ENCODE measurements at places on chromosomes 4 and X.

DNA sequence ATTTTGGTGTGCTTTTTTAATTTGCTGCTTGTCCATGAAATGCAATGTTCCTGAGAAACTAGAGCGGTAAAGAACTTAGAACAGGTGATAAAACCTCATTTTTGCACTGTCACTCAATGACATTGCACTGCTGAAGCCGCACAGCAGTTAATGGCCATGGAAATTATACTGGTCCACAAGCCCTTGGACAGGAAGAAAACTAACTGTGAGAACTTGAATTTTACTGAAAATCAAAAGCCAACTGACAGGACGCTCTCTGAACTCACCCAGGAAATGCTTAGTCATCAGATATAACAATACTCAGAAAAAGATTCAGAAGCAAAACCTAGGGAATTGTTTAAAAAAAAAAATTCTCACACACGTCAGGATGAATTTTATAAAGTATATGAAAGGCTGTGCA lies 246.4 kb upstream of the SLC7A11 start:
- no peak for DNase-seq

GRCh38 chr4:78953769-78954666 lies 14.8 kb upstream of the PAQR3 start:
- DNase-seq = no peak

DNA sequence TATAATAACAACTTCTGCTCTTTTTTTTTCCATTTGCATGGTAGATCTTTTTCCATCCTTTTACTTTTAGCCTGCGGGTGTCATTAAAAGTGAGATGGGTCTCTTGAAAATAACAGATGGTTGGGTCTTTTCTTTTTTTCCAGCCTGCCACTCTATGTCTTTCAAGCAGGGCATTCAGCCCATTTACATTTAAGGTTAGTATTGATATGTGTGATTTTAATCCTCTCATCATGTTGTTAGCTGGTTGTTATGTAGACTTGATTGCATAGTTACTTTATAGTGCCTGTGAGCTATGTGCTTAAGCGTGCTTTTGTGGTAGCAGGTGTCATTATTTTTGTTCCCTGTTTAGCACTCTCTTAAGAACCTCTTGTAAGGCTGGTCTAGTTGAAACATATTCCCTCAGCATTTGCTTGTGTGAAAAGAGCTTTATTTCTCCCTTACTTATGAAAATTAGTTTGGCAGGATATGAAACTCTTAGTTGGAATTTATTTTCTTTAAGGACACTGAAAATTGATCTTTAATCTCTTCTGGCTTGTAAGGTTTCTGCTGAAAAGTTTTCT lies 326.1 kb downstream of the SH3BGRL start:
- DNase-seq = no peak

- DNase-seq = no peak
Observed at GRCh38 chr4:187304133-187304532, 580.5 kb upstream of the FAT1 start.

DNA sequence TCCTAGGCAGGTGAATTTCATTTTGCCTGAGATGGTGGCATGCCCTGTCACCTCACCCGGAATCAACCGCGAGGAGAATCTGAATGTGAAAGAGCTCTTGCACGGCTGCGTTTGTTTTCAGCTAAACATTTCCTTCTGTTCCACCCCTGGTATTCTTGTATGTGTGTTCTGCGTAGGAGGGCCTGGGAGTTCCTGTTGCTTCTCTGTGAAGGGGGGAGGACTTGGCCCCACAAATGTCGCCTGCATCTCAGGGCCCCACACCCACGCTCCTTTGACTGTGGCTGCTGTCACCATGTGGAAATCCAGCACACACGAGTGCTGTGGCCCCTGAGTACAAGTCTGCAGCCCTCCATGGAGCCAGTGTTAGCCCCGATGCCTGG lies 45.8 kb upstream of the CLCN4 start:
- peak; percentile 58 for DNase-seq

GRCh38 chr4:73257651-73258435 lies 755 bp downstream of the ANKRD17 start:
- DNase-seq = no peak

GRCh38 chr4:26613237-26613636 lies 29.4 kb downstream of the TBC1D19 start:
- no peak for DNase-seq

- DNase-seq = no peak
Observed at GRCh38 chrX:42273387-42273786, 350.0 kb upstream of the CASK start.

GRCh38 chr4:31365006-31365690 lies 645.0 kb downstream of the PCDH7 start:
- DNase-seq = no peak

GRCh38 chrX:17608888-17609287 lies 128.4 kb upstream of the SCML1 start:
- DNase-seq = no peak

GRCh38 chr4:3037957-3038461 lies 36.3 kb downstream of the HTT-AS start:
- DNase-seq = no peak

DNA sequence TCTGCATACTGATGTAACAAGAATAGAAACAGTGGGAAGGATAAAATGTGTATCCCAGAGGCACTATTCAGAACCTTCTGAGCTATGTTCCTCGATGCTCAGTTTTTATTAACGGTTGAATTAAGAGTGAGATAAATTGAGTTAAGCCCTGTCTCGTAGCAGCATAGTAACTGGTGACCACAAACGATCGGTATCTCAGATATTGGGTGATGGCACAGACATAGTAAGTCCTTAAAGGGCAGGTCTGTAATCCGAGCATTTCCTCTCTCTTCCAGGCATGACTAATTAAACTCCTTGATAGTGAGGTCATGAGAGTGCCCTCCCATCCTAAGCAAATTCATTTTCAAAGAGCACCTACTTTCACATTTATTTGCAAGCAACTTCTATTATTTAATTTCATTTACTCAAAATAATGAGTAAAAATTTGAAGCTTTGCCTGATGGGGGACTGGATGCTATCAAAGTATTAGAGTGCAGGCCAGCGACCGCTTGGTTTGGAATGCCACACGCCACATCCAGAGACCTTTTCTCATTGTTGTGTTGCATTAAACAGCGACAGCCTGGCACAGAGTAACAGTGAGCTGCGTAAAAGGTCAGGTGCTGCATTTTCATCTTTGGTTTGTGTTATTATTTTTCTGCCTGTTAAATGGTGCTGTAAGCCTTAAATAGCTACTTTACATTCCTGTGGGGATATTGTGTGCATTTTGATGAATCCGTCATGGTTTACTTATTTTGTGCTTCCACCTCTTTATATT lies 101.9 kb downstream of the PCDH7 start:
- no peak for DNase-seq

GRCh38 chr4:81740487-81740886 lies 268.8 kb upstream of the RASGEF1B start:
- DNase-seq = no peak

DNA sequence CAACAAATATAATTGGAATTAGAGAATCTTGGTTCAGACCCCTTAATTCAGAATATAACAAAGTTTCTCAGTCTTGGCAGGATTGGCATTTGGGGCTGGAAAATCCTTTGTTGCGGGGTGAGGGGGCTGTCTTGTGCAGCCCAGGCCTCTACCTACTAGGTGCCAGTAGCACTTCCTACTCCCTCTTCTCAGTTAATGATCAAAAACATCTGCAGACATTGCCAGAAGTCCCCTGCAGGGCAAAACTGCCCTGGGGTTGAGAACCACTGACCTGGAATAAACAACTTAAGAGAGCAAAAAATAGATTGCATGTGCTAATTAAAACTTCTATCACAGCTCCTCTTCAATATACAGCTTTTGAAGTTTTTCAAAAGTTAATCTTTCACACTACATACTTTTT lies 36.7 kb upstream of the CXorf38 start:
- no peak for DNase-seq

GRCh38 chrX:107747596-107748161 lies 27.9 kb downstream of the TSC22D3 start:
- DNase-seq = no peak

- DNase-seq = no peak
Observed at GRCh38 chrX:152896450-152896849, 1.4 kb upstream of the ZNF185 start.

DNA sequence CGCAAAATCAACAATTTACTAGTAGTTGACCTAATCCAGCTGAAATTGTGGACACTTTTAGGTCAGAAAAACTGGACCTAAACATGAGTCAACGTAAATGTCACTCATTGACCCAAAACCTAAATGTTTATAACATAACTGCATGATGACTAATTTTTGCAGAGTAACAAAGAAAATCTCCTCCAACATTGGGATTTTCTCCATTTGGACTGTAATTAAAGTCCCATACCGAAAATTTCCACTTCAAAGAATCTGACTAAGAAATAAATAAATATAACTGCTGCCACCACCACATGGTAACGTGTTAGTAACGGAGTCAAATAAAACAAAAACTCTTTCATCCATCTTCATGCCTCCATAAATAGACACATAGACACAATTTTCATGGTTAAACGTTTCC lies 1.9 kb downstream of the ADGRA3 start:
- no peak for DNase-seq

GRCh38 chrX:154795016-154795415 lies 10.3 kb downstream of the MPP1 start:
- no peak for DNase-seq

GRCh38 chr4:173696011-173696410 lies 166.0 kb upstream of the HAND2 start:
- no peak for DNase-seq

DNA sequence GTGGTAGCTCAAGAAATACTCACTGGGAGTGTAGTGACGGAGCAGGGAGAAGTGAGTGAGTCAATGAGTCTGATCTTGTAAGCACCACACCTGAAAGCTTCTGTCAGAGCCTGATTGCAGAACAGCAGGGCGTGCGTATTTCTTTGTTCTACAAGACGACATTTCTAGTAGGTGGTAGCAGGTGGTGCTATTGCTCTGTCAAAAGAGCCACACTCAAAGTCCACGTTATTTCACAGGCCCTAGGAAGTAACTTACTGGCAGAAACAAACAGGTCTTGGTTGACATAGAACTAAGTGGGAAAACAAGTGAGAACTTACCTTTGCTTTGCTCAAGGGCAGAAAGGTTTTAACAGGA lies 46.4 kb upstream of the SPRY1 start:
- no peak for DNase-seq

DNA sequence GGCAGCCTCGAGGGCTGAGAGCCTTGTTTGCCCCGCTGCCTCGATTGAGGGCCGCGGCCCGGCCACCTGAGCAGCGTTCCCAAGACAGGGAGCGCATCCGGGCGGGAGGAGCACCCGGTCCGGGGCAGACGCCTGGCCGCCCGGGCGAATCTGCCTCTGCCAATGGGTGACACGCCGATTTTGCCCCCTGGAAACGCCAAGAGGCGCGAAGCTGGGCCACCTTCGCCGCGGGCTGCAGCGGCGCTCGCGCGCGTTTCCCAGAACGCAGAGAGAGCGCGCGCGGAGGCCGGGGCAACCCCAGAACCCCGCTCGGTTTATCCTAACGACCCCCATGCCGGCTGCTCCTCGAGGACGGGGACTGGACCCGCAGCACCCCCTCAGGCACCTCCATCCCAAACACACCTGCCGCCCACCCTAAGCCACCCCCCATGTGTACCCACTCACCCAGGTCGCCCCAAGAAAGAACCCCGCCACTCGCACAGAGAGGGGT lies 575 bp downstream of the MAP7D2 start:
- DNase-seq = no peak

GRCh38 chr4:68175562-68176155 lies 46.0 kb upstream of the TMPRSS11F start:
- no peak for DNase-seq

- no peak for DNase-seq
Observed at GRCh38 chr4:155688211-155688610, 21.6 kb downstream of the GUCY1A1 start.

GRCh38 chrX:119726900-119727555 lies 31.4 kb upstream of the SOWAHD start:
- no peak for DNase-seq

GRCh38 chr4:6885953-6886557 lies 23.6 kb upstream of the TBC1D14 start:
- no peak for DNase-seq

GRCh38 chr4:84691170-84691691 lies 108.3 kb downstream of the CDS1 start:
- DNase-seq = no peak

DNA sequence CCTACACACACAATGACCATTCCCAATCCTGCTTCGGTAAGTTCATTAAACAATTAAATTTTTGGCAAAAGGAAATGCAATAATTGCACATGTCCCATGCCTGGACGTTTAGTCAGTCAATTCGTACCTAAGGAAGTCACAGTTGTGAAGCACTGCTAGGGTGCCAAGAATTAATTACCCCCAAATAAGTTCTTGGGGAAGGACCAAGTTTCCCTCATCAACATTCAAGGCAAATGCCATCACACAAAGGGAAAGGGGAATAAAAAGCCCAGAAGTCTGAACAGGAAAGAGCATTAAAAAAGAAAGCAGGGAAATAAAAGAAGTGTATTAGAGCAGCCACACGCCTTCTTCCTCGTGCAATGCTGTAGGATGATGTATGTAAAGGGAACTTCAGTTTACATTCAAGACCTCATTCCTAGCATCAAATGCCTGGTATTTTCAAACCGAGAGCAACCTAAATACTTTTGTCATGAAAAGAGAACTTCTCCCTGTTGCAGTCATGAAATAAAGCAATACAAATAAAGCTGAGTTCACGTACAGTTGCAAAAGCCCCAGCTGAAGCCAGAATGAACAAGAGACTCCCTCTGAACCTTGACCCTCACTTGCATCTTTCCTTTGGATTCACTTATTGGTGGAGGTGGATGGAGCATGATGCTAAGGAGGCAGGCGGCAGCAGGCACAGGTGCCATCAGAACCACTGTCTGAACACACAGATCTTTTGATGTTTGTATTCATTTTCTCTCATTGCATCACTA lies 124.0 kb upstream of the PPARGC1A start:
- no peak for DNase-seq

GRCh38 chr4:176226736-176227135 lies 31.4 kb upstream of the SPATA4 start:
- DNase-seq = no peak

GRCh38 chr4:76305971-76306881 lies at the start of gene STBD1:
STBD1 (plus strand) TSS chr4:76306733; CDS start chr4:76306770, 37 bp downstream.
- no peak for DNase-seq

GRCh38 chrX:12237131-12237530 lies 98.9 kb downstream of the FRMPD4 start:
- no peak for DNase-seq

DNA sequence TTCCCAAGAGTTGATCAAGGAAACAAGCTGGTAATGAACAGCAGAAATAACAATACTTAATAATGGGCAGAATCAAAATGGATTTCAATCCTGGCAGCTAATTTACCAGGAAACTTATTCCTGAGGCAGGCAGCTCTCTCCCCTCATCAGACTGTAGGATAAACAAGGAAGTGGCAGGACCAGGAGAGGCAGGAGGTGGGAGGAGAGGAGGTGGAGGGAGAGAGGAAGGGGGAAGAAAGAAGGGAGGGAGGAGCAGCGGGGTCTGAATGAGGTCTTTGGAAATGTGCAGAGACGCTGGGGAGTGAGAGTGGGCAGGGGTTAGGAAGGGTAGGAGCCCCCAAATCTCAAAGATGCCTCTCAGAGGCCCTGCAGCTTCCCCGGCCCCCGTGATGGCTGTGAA lies 231.5 kb downstream of the BCOR start:
- DNase-seq = no peak

GRCh38 chr4:188329521-188329920 lies 190.3 kb downstream of the TRIML1 start:
- DNase-seq = no peak

- no peak for DNase-seq
Observed at GRCh38 chr4:38948551-38948950, 80.9 kb downstream of the FAM114A1 start.

Measured in stimulated activated CD8-positive, alpha-beta memory T cell treated with anti-CD3 and anti-CD28 coated beads, Interleukin-15, amount 100 ng/mL, for 48 hours (primary cell).